ENCODE measurements at places on chromosomes 5 and 9. TPM values are rescaled to one million over a fixed set of nuclear protein-coding genes. Genes with fewer than 3 reads are reported as not detected.

GRCh38 chr5:178545176-178545575, 45.0 kb downstream of the COL23A1 start:
- no peaks in the 10 kb centered on the region for H3K27me3 ChIP-seq
- peaks cover 13% of the 10 kb centered on the region for H3K4me1 ChIP-seq
- no peak for DNase-seq
- H3K4me3 ChIP-seq, result no peak overlapping the region
- H3K27ac ChIP-seq, result no peak overlapping the region

DNA sequence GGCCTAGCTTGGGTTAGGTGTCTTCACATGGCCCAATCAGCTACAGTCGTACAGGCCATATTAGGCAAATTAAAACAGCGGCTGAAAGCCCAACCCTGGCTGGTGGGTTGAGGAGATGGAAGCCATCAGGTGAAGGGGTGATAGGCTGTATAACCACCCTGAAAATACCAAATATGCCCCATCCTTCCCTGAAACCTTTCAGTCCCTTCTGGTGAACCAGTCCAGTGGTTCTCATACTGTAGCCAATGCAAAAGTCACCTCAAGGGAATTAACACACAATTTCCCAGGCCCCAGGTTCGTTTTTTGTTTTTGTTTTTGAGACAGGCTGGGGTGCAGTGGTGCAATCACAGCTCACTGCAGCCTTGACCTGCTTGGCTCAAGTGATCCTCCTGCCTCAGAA, 19.8 kb upstream of the KCNV2 start:
- H3K36me3 ChIP-seq, result no peaks in the 10 kb centered on the region
- no peak for DNase-seq
- no peak overlapping the region for H3K27ac ChIP-seq
- H3K27me3 ChIP-seq, result no peaks in the 10 kb centered on the region
- H3K4me3 ChIP-seq, result no peak overlapping the region
- no peaks in the 10 kb centered on the region for H3K4me1 ChIP-seq

GRCh38 chr5:29561564-29561963, 1631.9 kb upstream of the CDH6 start:
- H3K36me3 ChIP-seq, result no peaks in the 10 kb centered on the region
- no peak overlapping the region for H3K4me3 ChIP-seq
- H3K4me1 ChIP-seq, result no peaks in the 10 kb centered on the region

DNA sequence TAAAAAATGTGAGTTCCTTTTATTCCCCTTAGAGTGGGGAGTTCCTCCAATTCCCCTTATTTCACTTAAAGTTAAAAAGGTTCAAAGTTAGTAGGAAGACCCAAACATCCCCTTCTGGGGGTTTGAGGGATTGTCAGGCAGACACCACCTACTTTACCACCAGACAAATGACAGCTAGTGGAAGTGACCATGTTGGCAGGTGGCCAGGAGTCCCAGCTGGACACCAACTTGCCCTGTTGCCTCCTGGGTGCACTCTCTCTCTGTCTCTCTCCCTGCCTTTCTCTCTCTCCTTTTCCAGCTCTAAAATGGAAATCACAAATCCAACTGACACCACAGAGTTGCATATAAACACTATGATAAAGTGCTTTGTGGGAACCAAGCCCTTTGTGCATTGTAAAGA, 307.7 kb upstream of the TLE4 start:
- H3K36me3 ChIP-seq, result no peaks in the 10 kb centered on the region
- no peaks in the 10 kb centered on the region for H3K4me1 ChIP-seq
- H3K4me3 ChIP-seq, result no peak overlapping the region
- H3K27ac ChIP-seq, result no peak overlapping the region

- H3K27ac ChIP-seq, result no peak overlapping the region
- no peak for DNase-seq
- H3K36me3 ChIP-seq, result peaks cover 84% of the 10 kb centered on the region
- no peaks in the 10 kb centered on the region for H3K4me1 ChIP-seq
- no peak overlapping the region for H3K4me3 ChIP-seq
These were observed 15.7 kb downstream of the BDP1 start for GRCh38 chr5:71471193-71471592.

Gene LCN2
- total RNA-seq, result not detected

Gene GDF9
- 1.4 TPM for total RNA-seq

Gene SLC23A1
- not detected for total RNA-seq

Gene LCN9
- not detected for total RNA-seq

Gene IFNA13
- not detected for total RNA-seq

Gene POLR3G
- total RNA-seq, result 2.5 TPM

All from esophagus muscularis mucosa (tissue), 4 donors.